Stimulated activated CD4-positive, alpha-beta T cell treated with anti-CD3 and anti-CD28 coated beads, Interleukin-2, amount 100 ng/mL, for 4 hours (primary cell): ENCODE measurements at places on chromosomes 1 and 21.

DNA sequence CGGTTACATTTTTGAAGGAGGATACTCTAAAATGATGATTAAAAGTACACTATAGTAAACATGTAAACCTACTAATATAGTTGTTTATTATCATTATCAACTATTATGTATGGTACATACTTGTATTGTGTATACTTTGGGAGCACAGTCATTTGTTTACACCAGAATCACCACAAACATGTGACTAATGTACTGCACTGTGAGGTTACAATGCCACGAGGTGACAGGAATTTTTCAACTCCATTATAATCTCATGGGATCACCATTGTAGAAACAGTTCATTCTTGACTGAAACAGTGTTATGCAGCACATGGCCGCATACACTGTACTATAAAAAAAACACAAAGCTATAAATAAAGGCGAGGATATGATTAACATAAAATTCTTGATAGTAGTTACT, 44.3 kb downstream of the GPATCH2 start:
- DNase-seq = no peak

DNA sequence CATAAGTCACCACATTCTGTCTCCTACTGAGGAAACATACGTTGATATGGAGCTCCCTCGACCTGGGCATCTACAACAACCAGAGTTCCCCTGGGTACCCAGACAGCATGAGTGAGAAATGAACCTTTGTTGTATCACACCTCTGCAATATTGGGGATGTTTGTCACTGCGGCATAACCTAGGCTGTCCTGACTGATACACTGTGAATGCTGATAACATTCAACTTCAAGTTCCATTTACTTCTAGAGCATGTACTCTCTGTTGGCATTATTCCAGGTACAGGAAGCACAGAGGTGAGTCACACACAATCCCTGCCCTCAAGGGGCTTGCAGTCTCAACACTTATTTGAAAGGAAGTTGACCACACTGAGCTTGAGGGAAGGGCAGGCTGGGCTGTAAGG, 65.6 kb downstream of the HTR6 start:
- DNase-seq = no peak

DNA sequence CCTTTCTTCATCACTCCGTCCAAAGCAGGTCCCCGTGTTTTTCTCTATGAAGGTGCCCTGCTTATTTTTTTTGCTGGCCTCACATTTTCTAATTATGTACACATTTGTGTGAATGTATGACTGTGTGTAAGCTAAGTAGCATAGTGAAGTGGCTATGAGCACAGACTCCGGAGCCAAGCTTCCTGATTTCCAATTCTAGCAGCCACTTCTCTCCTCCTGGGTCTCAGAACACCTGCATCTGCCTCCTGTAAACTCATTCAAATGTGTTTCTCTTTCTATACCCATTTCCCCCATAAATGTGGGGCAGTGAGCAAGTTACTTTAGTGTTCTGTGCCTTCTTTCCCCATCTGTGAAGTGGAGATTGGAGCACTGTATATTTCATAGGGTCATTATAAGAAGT, 2.1 kb downstream of the SLAMF6 start:
- no peak for DNase-seq

DNA sequence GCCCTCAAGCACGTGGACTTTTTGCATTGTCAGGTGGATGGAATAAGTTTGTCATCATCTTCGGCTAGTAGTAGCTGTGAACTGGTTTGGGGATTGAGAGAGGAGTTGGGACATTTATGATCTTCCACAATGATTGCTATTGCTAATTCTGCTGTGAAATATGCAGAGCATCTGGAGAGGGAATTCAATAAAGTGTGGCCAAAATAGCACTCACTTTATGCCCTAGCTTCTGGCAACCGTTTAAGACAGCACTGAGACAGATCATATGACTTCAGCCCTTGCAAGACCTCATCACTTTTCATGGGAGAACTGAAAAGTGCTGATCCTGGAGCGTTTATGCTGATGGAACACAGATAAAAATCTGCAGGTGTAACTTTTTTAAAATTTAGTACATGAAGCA, 360.8 kb downstream of the GPATCH2 start:
- no peak for DNase-seq

DNA sequence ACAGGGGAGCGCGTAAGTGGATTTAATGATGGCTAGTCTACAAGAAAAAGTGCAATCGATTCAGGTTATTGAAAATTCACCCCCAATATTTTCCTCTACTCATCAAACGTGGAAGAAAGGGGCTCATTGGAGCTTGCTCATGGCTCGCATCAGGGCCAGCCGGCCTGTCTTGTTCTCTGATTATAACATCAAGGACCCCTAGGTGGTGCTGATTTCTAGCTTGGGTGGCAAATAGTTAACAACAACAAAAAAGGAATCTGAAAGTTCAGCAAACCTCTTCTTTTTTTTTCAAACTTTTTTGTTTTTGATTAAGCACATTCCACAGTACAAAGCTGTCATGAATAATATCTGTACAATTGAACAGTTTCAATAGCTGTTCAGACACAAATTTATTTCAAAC, 35.8 kb upstream of the SOD1 start:
- DNase-seq = no peak

- DNase-seq = no peak
Observed at GRCh38 chr1:176164014-176164678, 42.9 kb downstream of the COP1 start.

GRCh38 chr21:14548779-14549178, 2.7 kb upstream of the SAMSN1 start:
- DNase-seq = no peak

DNA sequence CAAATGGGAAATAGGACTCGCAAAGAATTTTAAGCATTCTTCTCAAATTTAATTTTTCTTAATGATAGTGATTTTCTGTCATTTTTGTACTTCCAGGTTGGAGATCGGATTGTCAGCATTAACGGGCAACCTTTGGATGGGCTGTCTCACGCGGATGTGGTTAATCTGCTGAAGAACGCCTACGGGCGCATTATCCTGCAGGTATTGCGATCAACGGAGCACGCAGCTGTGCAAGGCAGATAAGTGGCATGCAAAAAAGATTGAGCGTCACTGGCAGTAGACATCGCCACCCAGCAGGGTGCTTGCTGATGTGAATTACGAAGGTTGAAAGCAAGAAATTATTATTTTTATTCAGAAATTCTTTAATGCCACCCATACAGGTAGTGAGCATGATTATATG, 65.9 kb upstream of the L1TD1 start:
- DNase-seq = no peak

- DNase-seq = no peak
Observed at GRCh38 chr1:44212355-44213221, 683 bp upstream of the DMAP1 start.

DNA sequence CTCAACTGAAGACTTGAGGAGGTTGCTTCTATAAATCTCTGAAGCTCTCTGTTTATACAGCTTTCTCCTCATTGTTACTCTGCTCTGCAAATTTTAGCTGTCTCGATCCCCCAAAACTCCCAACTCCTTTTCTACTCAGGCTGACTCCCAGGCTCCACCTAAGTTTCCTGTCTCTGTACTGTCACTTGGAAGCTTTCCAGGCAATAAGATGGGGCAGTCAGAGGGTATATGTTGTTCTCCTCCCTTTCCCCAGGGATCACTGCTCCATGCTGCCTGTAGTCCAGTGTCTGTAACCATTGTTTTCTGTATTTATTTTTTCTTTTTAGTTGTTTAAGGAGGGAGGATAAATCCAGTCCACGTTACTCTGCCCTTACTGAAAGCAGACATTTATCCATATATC, 13.4 kb downstream of the TSNAX start:
- no peak for DNase-seq

DNA sequence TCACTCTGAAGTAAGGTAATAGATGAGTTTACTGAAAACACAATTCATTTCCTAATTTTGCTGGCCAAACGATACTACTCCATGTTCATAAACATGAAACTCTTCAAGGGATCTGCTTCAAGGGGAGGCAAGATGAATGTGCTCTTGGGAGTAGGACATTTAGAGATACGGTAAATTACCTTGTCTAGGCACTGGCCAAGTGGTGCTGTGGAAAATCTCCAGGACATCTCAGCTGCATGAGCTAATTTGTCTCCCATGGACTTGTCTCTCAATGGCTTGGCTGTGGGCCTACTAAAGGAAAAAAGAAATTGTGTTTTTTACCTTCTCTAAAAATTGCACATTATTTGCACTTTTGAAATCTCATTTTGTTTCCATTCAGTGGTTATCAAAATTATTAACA, 780.6 kb downstream of the LTN1 start:
- DNase-seq = no peak

GRCh38 chr1:69697340-69697739, 129.6 kb downstream of the LRRC7 start:
- no peak for DNase-seq

DNA sequence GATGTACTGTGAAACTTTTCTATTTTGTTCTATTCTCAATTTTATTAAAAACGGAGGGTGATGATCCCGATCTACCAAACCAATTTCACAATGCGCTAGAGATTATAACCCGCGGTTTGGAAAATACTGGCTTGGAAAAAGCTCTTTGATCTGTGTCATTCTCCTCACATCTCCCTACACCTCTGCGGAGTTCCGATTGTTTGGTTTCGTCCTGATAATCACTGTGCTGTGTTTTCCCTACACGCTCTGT, 536 bp upstream of the ABCD3 start:
- DNase-seq = no peak

GRCh38 chr1:211135342-211135950, 1.5 kb upstream of the KCNH1 start:
- no peak for DNase-seq

DNA sequence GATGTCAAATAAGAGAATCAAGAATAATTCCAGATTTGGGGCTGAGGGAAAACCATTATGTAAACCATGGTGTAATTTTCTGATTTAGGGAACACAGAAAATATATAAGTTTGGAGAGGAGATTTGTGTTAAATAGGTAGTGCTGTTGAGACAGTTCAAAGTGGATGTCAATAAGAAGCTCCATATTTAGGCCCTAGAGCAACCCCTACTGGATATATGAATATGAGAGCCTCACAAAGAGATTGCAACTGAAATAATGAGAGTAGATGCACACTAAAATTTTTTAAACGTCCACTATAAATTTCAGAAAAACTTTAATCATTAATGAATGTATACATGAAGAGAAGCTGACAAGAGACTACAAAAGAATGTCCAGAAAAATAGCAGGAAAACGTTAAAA, 1447.8 kb upstream of the PRMT6 start:
- no peak for DNase-seq

DNA sequence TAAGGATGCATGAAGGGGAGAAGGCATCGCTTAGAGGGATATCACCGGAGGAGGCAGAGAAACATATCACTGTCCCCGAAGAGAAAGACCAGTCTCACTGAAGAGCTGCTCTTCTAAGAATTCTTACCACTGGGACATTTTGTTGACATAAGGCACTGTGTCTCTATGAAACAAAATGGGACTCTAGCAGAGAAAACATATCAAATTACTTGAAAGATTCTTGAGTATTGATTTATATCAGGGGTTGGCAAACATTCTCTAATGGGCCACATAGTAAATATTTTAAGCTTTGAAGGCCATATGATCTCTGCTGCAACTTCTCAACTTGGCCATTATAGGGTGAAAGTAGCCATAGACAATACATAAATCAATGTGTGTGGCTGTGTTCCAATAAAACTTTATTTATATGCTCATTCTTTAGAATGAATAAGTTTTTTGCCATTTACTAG, 41.0 kb upstream of the GREM2 start:
- DNase-seq = no peak

DNA sequence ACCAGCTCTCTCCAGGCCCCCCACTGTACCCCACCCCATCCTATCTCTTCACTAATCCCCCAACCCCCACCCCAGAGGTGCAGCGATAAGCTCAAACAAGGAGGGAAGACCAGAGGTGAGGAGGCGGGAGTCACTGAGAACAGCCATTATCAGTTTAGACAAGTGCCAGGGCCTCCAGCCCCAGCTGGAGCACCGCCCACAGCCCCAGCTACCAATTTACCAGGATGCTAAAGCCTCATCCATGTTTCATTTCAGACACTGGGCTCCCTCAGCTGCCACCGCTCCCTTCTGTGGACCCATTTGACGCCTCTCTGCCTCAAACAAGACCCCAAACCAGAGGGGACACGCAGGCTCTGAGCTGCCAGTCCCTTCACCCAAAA, 80.6 kb downstream of the DISP3 start:
- DNase-seq = no peak

- DNase-seq = no peak
Observed at GRCh38 chr1:184882957-184883815, 91.1 kb downstream of the NIBAN1 start.

- no peak for DNase-seq
Observed at GRCh38 chr1:228141226-228142044, 1.4 kb downstream of the GUK1 start.

- DNase-seq = no peak
Observed at GRCh38 chr21:28160378-28160777, 832.3 kb downstream of the LTN1 start.

GRCh38 chr1:227561241-227561907, 2.0 kb upstream of the ZNF678 start:
- DNase-seq = no peak

GRCh38 chr1:28521502-28522164, 15.8 kb downstream of the RCC1 start:
- no peak for DNase-seq

- no peak for DNase-seq
Observed at GRCh38 chr1:186272486-186272885, 102.6 kb downstream of the TPR start.

- no peak for DNase-seq
Observed at GRCh38 chr1:9069326-9070100, at the start of gene SLC2A5. SLC2A5 (minus strand) TSS chr1:9069635; CDS start chr1:9069536, 99 bp downstream.

DNA sequence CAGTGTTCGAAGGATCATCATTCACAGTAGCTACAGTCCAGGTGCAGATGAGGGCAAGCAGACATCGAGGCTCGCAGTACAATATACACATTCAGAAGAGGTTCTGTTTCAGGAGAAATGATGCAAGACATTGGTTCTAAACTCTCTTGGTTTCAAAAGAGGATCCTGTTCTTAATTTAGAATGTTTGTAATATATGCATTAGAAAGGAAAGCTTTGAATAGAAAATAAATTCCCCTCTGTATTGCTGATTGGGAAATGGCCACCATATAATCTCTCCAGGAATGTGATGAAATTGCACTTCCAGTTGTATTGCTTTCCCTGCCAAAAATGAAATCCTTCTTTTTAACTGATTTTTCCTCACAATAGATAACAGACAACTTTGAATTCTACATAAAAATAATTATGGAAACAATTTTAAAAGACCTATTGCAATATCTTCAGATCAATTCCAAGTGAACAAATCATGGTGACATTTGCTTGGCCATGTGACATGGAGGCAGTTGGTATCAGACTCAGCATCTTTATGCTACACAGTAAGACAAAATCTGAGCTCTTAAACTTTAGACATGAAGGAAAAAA, 27.6 kb upstream of the SIPA1L2 start:
- no peak for DNase-seq
